ENCODE measurements at places on chromosomes 1 and 21.

- no peak for DNase-seq
Observed at GRCh38 chr1:99577313-99577712, 68.6 kb upstream of the PALMD start.

DNA sequence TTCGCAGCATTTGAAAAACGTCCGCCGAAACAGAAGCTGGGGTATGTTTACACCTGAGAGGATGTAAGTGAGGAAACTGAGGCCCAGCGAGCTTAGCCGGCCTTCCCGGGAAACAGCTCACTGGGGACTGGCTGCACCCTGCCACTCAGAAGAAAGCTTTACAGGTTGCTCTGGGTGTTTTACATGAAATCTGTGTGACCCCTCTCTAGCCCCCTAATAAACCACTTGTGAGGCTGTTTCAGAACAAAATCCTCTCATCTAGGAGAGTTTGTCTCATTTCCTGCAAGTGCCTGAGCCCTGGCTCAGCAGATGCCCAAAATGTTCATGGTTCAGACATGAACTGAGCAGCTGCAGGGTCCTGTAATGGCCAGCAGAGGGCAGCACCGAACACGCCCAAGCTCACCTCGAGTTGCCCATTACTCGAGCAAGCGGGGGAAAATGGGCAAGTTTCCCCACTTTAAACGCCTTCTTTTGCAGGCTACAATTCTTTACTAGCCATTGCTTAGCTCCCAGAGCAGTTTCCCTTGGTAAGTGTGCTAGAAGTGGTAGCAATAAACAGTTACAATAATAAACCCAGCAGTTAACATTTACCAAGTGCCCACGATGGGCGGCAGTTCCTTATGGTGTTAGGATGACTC is 76.4 kb downstream of the FHAD1 start:
- DNase-seq: peak; percentile 72

GRCh38 chr1:234731569-234732085 is 121.6 kb upstream of the IRF2BP2 start:
- peak; percentile 16 for DNase-seq

DNA sequence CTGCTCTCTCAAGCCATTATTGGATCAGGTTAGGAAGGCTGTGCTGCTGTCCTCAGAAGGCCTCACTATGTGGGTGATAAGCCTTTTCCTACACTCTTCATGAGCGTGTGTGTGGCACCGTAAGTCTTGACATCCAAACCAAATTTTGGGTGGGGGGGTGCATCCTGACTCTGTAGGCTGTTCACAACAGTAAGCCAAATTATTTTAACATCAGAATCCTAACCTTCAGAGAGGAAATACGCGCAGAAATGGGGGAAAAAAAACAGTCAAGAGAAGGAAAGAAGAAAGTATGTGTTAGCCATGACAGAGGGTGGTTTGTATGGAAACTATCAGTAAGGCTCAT is 21.0 kb downstream of the STPG1 start:
- no peak for DNase-seq

- DNase-seq: no peak
Observed at GRCh38 chr1:166289309-166290050, 122.7 kb upstream of the FAM78B start.

- no peak for DNase-seq
Observed at GRCh38 chr21:38293113-38293512, 36.3 kb downstream of the KCNJ15 start.

GRCh38 chr21:37711836-37712568 is 204.3 kb downstream of the KCNJ6 start:
- no peak for DNase-seq
